ENCODE measurements at places on chromosomes 11 and 22. TPM values are rescaled to one million over a fixed set of nuclear protein-coding genes. Genes with fewer than 3 reads are reported as not detected.

The GRIK4 gene
- 0.22 TPM for total RNA-seq

The DEUP1 gene
- total RNA-seq, result not detected

The HIC2 gene
- total RNA-seq, result 1.2 TPM

The MARK2 gene
- total RNA-seq, result 49.4 TPM

The ANO5 gene
- total RNA-seq, result 78.5 TPM

The WNT11 gene
- 15.2 TPM for total RNA-seq

The CENATAC gene
- total RNA-seq, result 9.4 TPM

The TCN2 gene
- total RNA-seq, result 14.6 TPM

The TEF gene
- 25.4 TPM for total RNA-seq

The SPINDOC gene
- 13.1 TPM for total RNA-seq

The TRIM3 gene
- 14.4 TPM for total RNA-seq

The MS4A12 gene
- total RNA-seq, result not detected

The HTR3B gene
- not detected for total RNA-seq

The APOBEC3B gene
- total RNA-seq, result 0.55 TPM

The PRAME gene
- not detected for total RNA-seq

The SREBF2 gene
- total RNA-seq, result 89.7 TPM

The GRM5 gene
- not detected for total RNA-seq

The GAL3ST3 gene
- total RNA-seq, result 3.5 TPM

The CALCA gene
- not detected for total RNA-seq
